Kidney (tissue), 22 donors: ENCODE measurements at places on chromosomes 5 and 9. TPM values are rescaled to one million over a fixed set of nuclear protein-coding genes. Genes with fewer than 3 reads are reported as not detected.

DNA sequence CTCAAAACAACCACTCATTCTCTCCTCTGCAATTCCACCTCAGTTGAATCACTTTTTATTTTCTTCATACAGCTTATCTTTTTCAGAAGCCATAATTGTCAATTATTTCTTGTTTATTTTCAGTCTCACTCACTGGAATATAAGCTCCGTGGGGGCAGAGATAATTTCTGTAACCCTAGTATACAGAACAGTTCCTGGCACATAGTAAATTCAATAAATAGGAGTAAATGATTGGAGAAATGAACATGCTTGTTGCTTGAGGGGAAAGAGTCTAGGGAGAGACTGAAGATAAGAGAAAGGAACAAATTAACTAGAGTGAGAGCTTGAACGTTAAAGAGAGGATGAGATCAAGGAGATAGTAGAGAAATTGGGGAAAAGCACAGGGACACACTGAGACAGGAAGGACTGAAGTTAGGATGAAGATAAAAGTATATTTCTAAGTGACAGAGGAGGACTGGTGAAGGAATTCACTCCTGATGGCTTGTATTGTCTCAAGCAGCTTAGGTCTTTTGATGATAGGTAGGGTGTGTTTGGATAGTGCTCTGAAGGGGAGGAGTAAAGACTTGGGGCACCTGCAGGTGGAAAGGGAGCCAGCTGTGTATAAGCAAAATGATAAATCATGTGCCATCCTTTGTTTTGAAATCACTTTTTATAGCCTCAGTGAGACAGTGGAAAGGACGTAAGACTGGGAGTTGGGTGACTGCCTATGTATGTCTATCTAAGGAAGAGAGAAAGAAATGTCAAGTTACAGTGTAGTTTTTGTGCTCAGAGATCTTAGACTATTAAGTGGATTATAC, 2.2 kb downstream of the NAA35 start:
- H3K27me3 ChIP-seq = no peaks in the 10 kb centered on the region
- no peaks in the 10 kb centered on the region for H3K4me1 ChIP-seq
- H3K27ac ChIP-seq = no peak overlapping the region
- peak overlapping the region; percentile 66 for H3K4me3 ChIP-seq

Gene SMIM27
- 36.9 TPM for polyA plus RNA-seq

Gene FRRS1L
- 0.06 TPM for polyA plus RNA-seq

GRCh38 chr9:134252084-134252830, 74.0 kb upstream of the RXRA start:
- no peaks in the 10 kb centered on the region for H3K36me3 ChIP-seq
- H3K4me3 ChIP-seq = no peak overlapping the region
- no peak for DNase-seq
- H3K27ac ChIP-seq = no peak overlapping the region

- DNase-seq = no peak
- H3K27ac ChIP-seq = no peak overlapping the region
- no peaks in the 10 kb centered on the region for H3K36me3 ChIP-seq
- H3K27me3 ChIP-seq = no peaks in the 10 kb centered on the region
These were observed 159.9 kb upstream of the RAI14 start for GRCh38 chr5:34496260-34496691.

DNA sequence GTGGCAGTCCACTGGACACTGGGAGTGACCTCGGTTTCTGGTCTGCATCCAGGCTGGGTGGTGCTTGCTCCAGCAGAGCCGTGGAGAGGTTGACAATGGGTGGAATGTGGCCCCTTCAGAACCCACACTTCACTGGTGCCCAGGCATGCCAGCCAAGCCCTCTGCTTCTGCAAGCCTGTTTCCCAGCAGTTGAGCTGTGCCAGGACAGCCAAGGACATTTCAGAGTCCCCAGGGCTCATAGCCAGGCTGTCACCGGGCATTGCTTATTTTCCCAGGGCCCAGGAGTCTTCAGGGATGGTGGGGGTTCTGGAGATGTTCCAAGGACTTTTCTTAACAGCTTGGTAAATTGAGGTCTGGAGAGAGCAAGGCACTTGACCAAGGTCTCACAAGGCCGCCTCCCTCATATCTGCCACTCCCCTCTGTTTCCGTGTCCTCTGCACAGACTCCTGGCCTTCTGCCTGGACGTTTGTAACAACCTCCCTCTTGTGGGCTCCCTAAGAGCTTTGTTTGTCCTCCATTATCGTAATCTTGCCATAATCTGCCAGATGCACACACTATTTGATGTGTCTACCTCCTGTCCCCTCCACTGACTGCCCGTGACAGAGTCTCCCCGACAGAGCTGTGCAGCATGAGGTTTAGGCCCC, 3.8 kb upstream of the NDST1 start:
- no peaks in the 10 kb centered on the region for H3K4me1 ChIP-seq
- no peak overlapping the region for H3K4me3 ChIP-seq
- no peaks in the 10 kb centered on the region for H3K27me3 ChIP-seq

- DNase-seq = no peak
- H3K27ac ChIP-seq = no peak overlapping the region
- no peaks in the 10 kb centered on the region for H3K4me1 ChIP-seq
- no peaks in the 10 kb centered on the region for H3K36me3 ChIP-seq
- H3K4me3 ChIP-seq = no peak overlapping the region
- H3K27me3 ChIP-seq = no peaks in the 10 kb centered on the region
These were observed 374.9 kb upstream of the IRX1 start for GRCh38 chr5:3220638-3221288.

Gene ARL10
- 2.9 TPM for polyA plus RNA-seq

DNA sequence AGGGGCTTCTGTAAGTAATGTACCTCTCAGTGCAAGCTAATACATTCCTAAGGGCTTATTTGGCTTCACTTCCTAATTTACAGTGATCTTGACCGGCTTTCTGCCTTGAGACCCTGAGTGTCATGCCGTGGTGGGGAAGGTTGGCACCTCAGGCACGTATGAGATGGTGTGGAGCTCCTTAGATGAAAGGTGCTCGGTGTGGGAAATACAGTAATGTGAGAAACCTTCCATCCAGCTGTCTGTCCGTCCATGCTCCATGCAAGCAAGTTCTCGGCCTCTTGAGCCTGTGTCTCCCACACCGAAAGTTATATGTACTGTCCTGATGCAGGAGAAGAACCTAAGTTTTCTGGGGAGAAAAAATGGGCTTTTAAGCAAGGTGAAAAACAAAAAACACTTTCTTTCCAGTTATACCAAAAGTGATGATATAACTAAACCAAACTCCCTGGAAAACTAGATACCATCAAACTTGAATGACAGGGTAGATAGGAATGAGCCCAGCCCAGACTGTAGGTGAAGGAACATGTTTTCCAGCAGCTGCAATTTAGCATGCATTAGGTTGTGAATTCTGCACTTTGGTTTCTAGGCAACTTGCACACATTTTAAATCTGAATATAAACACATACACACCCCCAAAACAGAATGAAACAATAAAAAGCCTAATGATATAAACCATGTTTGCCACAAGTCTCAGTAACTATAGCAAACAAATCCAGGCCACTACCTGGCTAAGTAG, 279.6 kb downstream of the FANCC start:
- H3K27ac ChIP-seq = peak overlapping the region; percentile 10
- peaks cover 22% of the 10 kb centered on the region for H3K4me1 ChIP-seq
- DNase-seq = no peak
- no peak overlapping the region for H3K4me3 ChIP-seq

Gene PCDHGA2
- polyA plus RNA-seq = 0.73 TPM

DNA sequence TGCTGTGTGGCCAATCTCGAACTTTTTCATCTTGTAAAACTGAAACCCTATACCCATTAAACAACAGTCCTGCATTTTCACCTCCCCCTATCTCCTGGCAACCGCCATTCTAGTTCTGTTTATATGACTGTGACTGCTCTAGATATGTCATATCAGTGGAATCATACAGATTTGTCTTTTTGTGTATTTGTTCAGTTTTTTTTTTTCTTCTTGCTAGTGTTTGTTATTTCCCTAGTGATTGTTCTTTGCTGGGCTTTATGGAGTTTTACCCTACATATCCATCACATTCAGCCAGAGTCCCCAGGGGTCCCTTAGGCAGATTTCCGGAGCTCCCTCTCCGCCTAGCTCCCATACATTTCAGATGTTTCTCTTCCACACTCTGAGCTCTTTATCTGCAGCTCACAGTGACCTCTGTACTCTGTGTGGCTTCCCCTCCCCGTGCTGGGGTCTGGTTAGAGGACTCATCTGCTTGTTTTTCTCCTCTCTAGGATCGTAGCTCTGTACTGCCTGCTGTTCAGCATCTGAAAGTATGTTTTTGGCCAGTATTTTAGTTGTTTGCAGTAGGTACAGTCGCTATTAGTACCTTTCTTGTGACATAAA, 25.1 kb upstream of the CARTPT start:
- H3K27ac ChIP-seq = no peak overlapping the region
- peak; percentile 41 for DNase-seq
- H3K4me3 ChIP-seq = no peak overlapping the region
- H3K4me1 ChIP-seq = no peaks in the 10 kb centered on the region
- H3K36me3 ChIP-seq = no peaks in the 10 kb centered on the region

Gene TMEM232
- 4.8 TPM for polyA plus RNA-seq

Gene EQTN
- not detected for polyA plus RNA-seq

DNA sequence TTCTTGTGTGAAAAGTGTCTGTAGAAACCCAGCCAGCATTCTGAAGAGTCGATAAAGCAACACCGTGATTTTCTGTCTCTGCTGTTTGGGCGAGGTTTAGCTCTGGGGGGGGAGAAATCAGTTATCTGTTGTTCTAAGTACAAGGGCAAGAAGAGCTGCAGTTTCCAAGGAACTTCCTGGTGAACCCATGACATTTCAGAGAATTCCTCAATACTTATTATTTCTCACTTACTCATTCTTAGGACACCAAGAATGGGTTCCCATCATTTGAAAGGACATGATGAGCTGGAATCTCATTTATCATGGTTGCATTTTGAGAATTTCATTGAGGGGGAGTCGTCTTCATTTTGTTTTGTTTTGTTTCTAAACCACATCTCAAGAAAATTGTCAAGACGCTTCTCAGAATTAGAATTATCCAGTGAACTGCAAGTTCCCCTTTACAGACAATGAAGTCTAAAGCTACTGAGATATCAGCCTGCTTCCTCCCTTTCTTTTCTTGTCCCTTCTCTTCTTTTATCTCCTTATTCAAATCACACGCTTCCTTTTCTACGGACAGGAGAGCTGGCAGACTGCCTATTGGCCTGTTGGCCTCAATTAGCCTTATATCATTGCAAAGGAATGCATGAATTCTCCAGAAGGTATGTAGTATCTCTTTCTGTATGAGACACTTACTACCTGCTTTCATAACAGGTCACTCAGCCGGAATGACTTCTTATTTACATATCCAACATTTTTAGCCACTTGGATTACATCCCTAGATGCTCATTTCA, 53.7 kb downstream of the ZNF462 start:
- DNase-seq = no peak
- H3K27me3 ChIP-seq = no peaks in the 10 kb centered on the region
- no peak overlapping the region for H3K4me3 ChIP-seq

GRCh38 chr9:11338130-11338529, 725.3 kb upstream of the PTPRD start:
- no peak overlapping the region for H3K27ac ChIP-seq
- DNase-seq = no peak

- no peak for DNase-seq
- H3K27ac ChIP-seq = no peak overlapping the region
- H3K27me3 ChIP-seq = no peaks in the 10 kb centered on the region
- no peak overlapping the region for H3K4me3 ChIP-seq
- no peaks in the 10 kb centered on the region for H3K4me1 ChIP-seq
- no peaks in the 10 kb centered on the region for H3K36me3 ChIP-seq
These were observed 13.1 kb upstream of the IFNA14 start for GRCh38 chr9:21252721-21253547.

DNA sequence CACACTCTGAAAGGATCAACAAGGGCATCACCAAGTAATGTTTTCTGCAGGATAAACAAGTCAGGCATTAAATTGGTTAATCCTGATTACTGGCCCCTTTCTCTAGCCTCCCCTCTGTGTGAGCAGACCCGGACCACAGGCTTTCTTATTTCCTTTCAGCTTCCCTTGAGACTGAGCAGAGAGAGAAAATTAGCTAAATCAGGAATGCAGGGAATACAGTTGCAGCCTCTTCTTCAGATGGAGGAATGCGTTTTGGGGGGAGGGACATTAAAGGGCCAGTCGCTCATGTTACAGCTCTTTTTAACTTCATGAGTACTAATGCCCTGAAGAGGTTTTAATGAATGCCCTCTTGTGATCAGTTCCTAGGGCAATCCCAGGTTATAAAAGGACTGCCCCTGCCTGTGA, 19.8 kb downstream of the PCDHAC2 start:
- no peak overlapping the region for H3K27ac ChIP-seq
- no peaks in the 10 kb centered on the region for H3K4me1 ChIP-seq
- no peaks in the 10 kb centered on the region for H3K36me3 ChIP-seq
- H3K27me3 ChIP-seq = no peaks in the 10 kb centered on the region

Gene CHSY3
- polyA plus RNA-seq = 0.13 TPM

DNA sequence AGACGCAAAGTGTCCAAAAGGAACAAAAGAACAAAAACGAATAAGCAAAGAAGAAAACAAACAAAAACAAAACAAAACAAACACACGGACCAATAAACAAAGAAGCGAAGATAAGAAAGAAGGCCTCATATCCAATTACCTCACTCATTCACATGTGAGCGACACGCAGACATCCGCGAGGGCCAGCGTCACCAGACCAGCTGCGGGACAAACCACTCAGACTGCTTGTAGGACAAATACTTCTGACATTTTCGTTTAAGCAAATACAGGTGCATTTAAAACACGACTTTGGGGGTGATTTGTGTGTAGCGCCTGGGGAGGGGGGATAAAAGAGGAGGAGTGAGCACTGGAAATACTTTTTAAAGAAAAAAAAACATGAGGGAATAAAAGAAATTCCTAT, 28.3 kb upstream of the WWC1 start:
- no peak for DNase-seq
- no peak overlapping the region for H3K4me3 ChIP-seq
- H3K27me3 ChIP-seq = no peaks in the 10 kb centered on the region
- H3K27ac ChIP-seq = no peak overlapping the region

GRCh38 chr5:145946112-145946861, 9.9 kb downstream of the SH3RF2 start:
- no peak overlapping the region for H3K4me3 ChIP-seq
- DNase-seq = no peak
- no peaks in the 10 kb centered on the region for H3K36me3 ChIP-seq
- H3K27ac ChIP-seq = no peak overlapping the region
- H3K4me1 ChIP-seq = no peaks in the 10 kb centered on the region

GRCh38 chr5:124919076-124919475, 172.6 kb upstream of the ZNF608 start:
- H3K36me3 ChIP-seq = no peaks in the 10 kb centered on the region
- H3K27ac ChIP-seq = no peak overlapping the region
- no peaks in the 10 kb centered on the region for H3K4me1 ChIP-seq
- DNase-seq = no peak
- no peaks in the 10 kb centered on the region for H3K27me3 ChIP-seq

GRCh38 chr9:34987160-34987901, 2.2 kb upstream of the DNAJB5 start:
- no peak overlapping the region for H3K4me3 ChIP-seq
- DNase-seq = no peak
- H3K4me1 ChIP-seq = peaks cover 10% of the 10 kb centered on the region
- no peaks in the 10 kb centered on the region for H3K36me3 ChIP-seq
- no peaks in the 10 kb centered on the region for H3K27me3 ChIP-seq
- H3K27ac ChIP-seq = no peak overlapping the region

- H3K27ac ChIP-seq = no peak overlapping the region
- DNase-seq = peak; percentile 33
- H3K27me3 ChIP-seq = no peaks in the 10 kb centered on the region
- H3K4me3 ChIP-seq = no peak overlapping the region
- H3K36me3 ChIP-seq = no peaks in the 10 kb centered on the region
- H3K4me1 ChIP-seq = no peaks in the 10 kb centered on the region
These were observed 76.0 kb upstream of the HSPA9 start for GRCh38 chr5:138651058-138651766.

Gene PTGES
- 8.1 TPM for polyA plus RNA-seq

Gene SHISAL2B
- polyA plus RNA-seq = not detected

Gene COL27A1
- polyA plus RNA-seq = 13.6 TPM

GRCh38 chr5:166722939-166723338, 1568.5 kb upstream of the WWC1 start:
- no peak overlapping the region for H3K4me3 ChIP-seq
- H3K4me1 ChIP-seq = no peaks in the 10 kb centered on the region
- H3K27ac ChIP-seq = no peak overlapping the region
- no peaks in the 10 kb centered on the region for H3K27me3 ChIP-seq
